ENCODE measurements at places on chromosomes 1 and 21.

GRCh38 chr1:5664081-5664768 lies 328.0 kb downstream of the NPHP4 start:
- no peak for DNase-seq

DNA sequence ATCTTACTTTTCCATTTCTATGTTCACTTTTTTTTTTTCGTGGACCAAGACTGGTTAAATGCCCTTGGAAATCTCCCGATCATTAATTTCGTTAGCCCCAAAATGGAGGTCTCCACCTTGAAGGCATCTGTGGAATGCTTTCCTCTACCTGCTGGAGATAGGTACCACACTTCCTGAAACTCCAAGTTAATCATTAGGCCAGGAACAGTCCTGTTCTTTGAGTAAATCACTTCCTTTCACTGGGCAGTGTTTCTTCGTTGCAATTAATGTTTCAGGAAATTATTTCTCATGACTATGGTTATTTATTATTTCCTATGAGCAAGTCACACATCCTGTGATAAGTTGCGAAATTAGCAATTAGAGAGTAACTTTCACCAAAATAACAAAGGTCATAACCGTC lies 225.2 kb upstream of the LYPLAL1 start:
- DNase-seq: no peak

GRCh38 chr21:10464975-10465374 lies 56.4 kb upstream of the TPTE start:
- no peak for DNase-seq

DNA sequence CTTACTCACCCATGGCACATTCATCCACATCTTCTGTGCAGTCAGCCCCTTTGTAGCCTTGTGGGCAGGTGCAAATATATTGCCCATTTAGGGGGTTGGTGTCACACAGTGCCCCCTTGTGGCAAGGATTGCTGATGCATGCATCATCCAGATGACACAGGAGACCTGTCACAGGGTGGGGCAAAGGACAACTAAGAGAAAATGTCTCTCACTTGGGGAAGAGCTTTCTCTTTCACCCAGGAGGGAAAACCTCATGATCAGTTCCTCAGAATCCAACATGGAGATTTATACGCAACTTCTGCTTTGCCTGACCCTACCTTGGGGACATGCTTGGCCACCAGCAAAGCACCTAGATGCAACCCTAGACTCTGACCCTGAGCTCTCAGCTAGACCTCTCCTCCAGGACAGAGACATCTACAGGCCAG lies 71.8 kb upstream of the ADAM30 start:
- peak; percentile 29 for DNase-seq

GRCh38 chr1:211531194-211532087 lies 39.5 kb upstream of the RD3 start:
- DNase-seq: no peak

DNA sequence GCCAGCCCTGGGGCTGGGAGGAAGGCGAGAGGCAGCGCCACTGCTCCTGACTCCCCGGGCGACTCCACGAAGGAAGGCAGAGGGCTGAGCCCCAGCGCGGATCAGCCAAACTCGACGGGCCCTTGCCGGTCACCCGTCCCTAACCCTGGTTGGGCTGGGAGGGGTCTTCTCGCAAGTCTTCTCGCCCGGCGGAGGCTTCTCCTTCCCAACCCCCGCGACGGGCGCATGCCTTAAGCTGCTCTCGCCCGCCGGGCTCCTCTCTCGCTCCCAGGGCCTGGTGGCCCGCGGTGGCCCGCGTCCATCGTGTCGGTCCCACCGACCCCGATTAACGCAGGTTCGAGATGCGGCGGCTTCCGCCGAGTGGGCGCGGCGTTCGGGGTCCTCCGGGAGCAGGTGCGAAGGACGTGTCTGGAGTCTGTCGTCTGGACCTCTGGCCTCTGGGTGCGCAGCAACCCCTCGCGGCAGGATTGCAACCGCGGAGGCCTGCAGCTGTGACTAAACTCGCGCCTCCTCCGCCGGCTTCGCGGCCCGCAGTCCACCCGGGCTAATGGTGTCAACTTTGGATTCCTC lies 29.0 kb upstream of the PPM1J start:
- peak; percentile 43 for DNase-seq

GRCh38 chr1:42146626-42147320 lies 6.4 kb upstream of the GUCA2B start:
- peak; percentile 43 for DNase-seq

- DNase-seq: no peak
These were observed 25.3 kb upstream of the TRAPPC10 start for GRCh38 chr21:43986544-43987451.

GRCh38 chr1:101438359-101438758 lies 201.5 kb downstream of the S1PR1 start:
- no peak for DNase-seq

GRCh38 chr21:15051644-15052458 lies 12.9 kb downstream of the NRIP1 start:
- no peak for DNase-seq

GRCh38 chr1:233912447-233912846 lies 8.0 kb downstream of the SLC35F3 start:
- no peak for DNase-seq

Measured in astrocyte of the spinal cord (primary cell).